ENCODE measurements at places on chromosomes 7 and 10. TPM values are rescaled to one million over a fixed set of nuclear protein-coding genes. Genes with fewer than 3 reads are reported as not detected.

Gene ANXA8L1
- not detected for total RNA-seq

Gene TMEM176B
- total RNA-seq: not detected

Gene NKX1-2
- total RNA-seq: not detected

Gene DRGX
- total RNA-seq: not detected

Gene SPDYE6
- not detected for total RNA-seq

Data from dermis microvascular lymphatic vessel endothelial cell (primary cell).